Prostate gland (tissue), 2 donors: ENCODE measurements at places on chromosomes 2 and 18.

- no peak for DNase-seq
These were observed 265.4 kb downstream of the ZNF385B start for GRCh38 chr2:179596018-179596417.

DNA sequence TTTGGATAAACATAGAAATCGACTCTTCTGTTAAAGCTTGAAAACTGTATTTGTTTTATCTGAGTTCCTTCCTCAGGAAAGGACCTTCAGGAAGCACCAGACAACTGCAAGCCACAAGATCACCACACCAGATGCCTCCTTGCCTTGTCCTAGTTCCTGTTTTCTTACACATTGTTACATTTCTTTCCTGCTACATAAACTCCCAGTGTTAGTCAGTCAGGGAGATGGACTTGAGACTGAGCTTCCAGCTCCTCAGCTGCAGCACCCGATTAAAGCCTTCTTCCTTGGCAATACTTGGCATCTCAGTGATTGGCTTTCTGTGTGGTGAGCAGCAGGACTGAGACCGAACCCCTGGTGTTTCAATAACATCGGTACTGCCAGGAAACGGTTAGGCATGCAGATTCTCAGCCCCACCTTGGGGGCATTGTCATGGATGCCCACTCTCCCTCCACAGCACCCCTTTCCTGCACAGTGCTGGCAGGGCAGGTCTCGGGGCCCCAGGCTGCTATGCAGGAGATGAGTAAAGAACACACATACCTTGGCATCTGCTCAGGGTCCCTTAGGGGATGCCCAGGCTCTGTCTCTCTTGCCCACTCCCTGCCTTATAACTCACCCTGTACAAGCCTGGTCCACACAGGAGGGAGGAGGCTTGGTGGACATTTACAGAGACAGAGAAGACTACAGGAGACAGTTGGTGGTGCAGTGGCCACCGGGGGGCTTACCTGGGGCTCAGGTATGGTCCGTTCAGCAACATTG lies 32.6 kb downstream of the ANKMY1 start:
- DNase-seq, result no peak

DNA sequence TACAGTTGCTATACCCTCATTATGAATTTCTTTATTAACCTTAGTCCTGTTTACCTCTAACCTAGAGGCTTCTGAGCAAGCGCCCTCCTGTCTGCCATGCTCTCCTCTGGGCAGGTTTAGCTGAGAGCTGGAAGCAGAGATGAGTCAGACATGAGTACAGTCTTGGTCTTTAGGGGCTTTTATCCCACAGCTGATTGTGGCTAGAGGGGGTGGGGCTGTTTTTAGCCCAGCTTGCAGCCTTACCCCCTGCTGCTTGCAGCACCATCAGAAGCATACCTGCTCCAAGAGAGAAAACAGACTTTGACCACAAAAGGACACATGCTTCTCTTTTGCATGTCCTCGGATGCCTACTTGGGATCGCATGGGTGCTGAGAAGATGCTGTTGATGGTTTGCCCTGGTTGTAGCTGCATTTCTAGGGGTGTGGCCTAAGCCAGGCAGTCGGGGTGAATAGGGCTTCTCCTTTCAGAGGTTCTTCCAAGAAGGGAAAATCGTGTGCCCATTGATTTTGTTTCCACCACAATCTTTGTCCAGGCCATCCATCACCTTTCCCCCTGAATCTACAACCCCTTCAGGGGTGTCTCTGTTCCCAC lies 115.0 kb upstream of the LGALSL start:
- no peak for DNase-seq

- no peak for DNase-seq
These were observed 26.8 kb downstream of the AAK1 start for GRCh38 chr2:69616755-69617154.

- no peak for DNase-seq
These were observed 599 bp downstream of the ADAM23 start for GRCh38 chr2:206443735-206444527.

- peak; percentile 85 for DNase-seq
These were observed 65.9 kb downstream of the EDAR start for GRCh38 chr2:108923019-108923700.

- no peak for DNase-seq
These were observed 201.5 kb downstream of the SP3 start for GRCh38 chr2:173763641-173764040.

DNA sequence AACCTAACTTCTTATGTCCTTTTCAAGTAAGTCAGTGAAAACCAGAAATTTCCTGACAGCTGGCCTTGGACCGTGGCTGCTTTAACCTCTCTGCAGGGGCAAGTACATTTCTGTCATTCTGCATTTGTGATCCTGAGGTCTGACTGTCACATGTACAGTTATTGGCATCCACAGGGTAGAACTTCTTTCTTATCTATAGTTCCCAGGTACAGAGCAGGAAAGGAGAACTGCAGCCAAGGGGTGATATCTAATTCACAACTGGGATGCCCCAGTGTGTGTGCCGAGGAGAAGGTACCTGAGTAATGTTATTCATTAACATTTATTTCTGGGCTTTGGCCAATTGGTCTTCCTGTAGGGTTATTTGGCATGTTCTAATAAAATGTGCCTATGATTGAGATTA lies 468.9 kb downstream of the PARD3B start:
- DNase-seq, result no peak

DNA sequence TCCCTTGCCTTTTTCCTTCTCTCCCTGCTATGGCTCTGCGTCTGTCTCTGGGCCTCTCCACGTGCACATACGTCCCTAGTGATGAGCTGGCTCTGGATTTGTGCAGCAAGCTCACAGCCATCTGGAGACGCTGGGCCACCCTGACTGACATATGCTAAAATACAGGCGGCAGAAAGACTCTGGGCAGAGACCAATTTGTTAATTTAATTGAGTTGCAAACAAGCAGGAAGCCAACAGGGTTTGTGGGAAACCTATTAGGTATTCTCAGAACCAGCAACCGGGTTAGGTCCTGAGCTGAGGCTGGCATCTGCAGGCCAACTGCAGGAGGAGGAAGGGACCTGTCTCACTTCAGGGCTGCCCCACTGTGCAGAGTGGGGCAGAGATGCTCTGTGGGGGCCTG lies 53.5 kb upstream of the SMAD2 start:
- DNase-seq, result no peak

- DNase-seq, result no peak
These were observed 233.6 kb upstream of the HS6ST1 start for GRCh38 chr2:128552141-128552805.

DNA sequence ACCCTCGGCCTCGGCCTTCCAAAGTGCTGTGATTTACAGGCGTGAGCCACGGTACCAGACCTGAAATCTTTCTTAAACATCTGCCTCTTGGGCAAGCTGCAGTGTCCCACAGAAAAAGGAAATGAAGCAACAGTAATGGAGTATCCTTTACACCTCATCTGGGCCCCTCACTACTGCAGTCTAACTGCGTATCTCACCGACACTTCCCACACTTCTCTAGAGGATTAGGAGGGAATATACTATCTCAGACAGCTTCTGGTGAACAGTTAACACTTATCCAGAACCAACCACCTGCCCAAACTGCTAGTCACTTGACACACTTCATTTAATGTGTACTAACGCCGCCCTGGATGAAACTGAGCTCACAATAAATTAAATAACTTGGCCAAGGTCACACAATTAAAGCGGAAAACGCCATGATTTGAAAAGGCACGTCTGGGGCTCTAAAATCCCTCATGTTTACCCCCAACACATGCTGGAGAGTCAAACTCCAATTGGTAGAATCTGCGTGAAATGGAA lies 993 bp downstream of the COX7A2L start:
- DNase-seq, result no peak

DNA sequence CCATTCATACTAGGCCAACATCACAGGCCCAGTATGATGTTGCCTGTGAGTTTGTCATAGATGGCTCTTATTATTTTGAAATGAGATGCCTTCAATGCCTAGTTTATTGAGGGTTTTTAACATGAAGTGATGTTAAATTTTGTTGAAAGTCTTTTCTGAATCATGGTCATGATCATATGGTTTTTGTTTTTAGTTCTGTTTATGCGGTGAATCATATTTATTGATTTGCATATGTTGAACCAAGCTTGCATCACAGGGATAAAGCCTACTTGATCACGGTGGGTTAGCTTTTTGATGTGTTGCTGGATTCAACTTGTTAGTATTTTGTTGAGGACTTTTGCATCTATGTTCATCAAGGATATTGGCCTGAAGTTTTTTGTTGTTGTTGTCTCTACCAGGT lies 195.8 kb upstream of the FN1 start:
- DNase-seq, result no peak

DNA sequence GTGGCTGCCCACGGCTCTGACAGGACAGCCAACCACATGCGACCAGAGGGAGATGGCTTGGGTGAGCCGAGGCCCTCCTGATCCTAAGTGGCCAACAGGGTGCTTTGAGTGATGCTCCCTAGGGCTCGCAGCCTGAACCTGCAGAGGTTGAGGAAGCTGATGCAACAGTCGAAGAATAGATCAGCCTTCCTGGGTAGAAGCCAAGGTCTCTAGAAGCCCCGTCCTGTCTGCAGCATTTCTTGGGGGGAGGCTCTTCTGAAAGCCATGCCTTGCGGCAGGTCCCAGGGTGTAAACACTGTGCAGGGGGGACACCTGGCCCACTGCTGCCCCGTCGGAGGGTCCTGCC lies 136.4 kb downstream of the HDAC4 start:
- no peak for DNase-seq

- no peak for DNase-seq
These were observed 357.4 kb downstream of the GALR1 start for GRCh38 chr18:77607087-77607486.

DNA sequence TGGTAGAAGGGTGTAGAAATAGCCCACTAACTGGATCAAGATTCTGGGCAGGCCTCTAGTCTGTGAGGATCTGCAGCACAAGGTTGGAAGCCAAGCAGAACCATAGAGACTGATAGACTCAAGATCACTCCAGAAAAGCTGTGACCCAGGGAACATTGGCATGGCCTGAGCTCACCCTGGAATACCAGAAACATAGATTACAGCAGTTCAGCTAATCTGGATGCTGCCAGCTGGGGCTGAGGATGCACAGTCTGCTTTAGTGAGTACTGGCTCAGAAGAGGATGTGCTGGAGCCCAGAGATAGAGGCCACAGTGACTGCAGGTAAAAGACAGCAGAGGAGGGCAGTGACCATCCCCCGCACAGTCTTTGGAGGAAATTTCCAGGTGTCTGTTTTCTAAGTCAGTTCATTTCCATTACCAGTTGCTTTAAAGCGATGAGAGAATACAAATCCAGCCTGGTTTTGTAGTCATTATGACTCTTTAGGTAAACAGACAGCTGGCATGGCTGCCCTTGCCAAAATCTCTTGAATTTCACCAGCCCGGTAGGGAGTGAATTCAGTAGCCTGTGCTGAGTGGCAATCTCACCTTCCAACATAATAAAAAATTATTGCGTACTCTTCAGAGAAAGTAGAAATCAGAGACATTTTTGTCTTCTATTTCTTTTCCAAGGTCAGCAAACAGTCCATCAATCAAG lies 119.2 kb downstream of the ANTXR1 start:
- DNase-seq, result no peak

DNA sequence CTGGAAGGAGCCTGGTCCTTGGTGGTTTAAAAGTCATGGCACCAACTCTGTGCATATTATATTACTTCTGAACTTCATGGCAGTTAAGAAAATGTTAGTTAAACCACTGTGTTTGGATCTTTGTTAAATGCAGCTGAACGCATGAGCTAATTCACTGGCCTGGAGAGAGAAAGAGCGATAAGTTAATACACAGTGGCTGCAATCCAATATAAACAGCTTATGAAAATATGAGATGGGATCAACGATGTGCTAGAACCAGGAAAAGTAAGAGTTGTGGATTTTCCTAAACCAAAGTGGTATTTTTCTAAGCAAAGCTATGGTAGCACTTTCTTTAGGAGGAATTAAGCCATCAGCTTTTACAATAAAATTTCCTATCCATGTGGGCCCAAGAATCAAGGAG lies 326.7 kb downstream of the MTX2 start:
- DNase-seq, result no peak
